ENCODE measurements at places on chromosomes 7 and 10.

DNA sequence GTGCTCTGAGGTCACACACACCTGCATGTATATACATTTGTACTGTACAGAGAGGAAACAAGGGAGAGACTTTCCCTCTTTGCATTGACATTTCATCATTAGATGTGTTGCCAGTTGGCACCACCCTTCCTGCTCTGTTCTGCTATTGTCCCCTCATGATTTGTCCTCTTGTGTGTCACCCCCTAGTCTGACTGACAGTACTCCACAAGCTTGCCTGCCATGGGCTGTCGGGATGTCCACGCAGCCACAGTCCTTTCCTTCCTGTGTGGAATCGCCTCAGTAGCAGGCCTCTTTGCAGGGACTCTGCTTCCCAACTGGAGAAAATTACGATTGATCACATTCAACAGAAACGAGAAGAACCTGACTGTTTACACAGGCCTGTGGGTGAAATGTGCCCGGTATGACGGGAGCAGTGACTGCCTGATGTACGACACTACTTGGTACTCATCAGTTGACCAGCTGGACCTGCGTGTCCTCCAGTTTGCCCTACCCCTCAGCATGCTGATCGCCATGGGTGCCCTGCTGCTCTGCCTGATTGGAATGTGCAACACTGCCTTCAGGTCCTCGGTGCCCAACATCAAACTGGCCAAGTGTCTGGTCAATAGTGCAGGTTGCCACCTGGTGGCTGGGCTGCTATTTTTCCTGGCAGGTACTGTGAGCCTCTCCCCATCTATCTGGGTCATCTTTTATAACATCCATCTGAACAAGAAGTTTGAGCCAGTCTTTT lies 9.4 kb downstream of the CLDN12 start:
- no peak for DNase-seq

DNA sequence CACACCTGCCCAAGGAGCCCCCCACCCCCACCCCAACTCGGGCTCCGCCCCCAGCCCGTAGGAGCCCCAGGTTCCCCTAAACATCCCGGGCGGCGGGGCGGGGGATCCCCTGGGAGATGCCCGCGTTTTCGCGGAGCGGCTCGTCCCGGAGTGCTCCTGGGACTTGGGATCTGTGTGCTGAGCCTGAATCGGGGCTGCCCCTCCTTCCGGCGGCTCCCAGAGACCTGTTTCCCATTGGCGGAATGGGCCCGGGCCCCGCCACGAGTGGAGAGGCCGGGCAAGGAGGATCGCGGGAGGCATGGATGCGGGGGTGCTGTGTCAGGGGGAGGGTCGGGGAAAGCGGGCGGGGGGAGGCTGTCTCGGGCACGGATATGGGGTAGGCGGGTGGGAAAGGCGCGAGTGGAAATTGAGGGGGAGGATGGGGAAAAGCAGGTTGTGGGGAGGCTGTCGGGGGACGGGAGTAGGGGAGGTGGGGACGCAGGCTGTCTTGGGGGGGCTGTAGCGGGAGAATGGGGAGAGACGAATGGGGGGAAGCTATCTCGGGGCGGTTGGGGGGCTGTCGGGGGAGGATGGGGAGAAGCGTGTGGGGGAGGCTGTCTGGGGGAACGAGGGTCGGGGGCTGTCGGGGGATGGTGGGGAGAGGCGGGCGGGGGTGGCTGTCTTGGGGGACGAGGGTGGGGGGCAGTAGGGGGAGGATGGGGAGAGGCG lies 572 bp upstream of the BHLHA15 start:
- DNase-seq: no peak

DNA sequence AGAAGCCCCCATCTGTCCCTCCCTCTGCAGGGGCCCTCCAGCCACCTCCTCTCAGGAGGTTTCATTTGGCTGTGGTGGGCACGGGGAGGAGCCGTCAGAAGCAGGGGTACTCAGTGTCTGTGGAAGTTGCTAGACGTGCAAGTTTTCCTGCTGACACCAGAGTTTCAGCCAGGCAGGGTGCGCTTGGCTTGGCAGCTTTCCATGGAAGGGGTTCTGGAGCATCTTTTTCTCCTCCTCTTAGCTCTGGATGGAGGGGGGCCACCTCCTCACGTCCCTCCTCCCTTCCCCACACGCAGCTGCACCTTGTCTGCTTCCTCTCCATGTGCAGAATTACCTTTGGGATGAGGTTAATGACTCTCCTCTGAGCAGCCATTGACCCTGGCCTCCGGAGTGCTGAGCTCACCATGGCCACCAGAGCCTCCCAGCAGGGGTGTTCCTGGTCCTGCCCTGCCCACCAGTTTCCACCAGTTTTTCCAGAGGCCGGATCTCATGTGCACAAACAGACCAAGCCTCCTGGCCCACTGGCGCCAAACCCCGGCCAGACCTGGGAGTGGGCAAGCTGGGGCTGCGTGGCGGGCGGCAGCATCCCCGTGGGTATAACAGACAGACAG lies 579.8 kb upstream of the FOXK1 start:
- DNase-seq: no peak

DNA sequence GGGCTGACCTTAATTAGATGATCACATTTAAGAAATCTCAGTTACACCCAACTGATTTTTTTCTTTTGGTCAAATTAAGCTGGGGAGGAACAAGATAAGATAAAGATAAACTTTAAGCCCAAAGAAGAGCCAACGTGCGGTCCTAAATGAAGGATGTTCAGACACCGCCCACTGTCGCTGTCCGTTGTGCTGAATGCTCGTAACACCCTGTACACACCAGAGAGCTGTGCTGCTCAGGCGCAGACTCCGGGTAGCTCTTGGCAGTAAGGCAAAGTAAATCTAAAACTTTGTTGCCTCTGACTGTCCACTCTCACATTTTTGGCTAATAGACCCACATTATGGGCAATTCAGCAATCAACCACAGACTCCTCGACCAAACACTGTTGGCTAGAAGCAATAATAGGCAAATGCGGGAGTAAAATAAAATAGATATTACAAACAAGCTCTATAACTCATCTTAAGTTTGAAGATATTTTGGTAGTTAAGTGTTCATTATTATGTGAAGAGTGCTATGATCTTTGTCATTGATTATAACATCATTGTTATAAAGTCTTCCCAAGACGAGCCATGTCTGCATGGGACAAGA lies 57.1 kb downstream of the PLPP4 start:
- no peak for DNase-seq

GRCh38 chr10:3111621-3112163 lies 44.3 kb downstream of the PFKP start:
- no peak for DNase-seq

- no peak for DNase-seq
These were observed 502.9 kb upstream of the ZMIZ1 start for GRCh38 chr10:78565841-78566240.

GRCh38 chr7:95395755-95396135 lies 430 bp downstream of the PON3 start:
- DNase-seq: no peak

DNA sequence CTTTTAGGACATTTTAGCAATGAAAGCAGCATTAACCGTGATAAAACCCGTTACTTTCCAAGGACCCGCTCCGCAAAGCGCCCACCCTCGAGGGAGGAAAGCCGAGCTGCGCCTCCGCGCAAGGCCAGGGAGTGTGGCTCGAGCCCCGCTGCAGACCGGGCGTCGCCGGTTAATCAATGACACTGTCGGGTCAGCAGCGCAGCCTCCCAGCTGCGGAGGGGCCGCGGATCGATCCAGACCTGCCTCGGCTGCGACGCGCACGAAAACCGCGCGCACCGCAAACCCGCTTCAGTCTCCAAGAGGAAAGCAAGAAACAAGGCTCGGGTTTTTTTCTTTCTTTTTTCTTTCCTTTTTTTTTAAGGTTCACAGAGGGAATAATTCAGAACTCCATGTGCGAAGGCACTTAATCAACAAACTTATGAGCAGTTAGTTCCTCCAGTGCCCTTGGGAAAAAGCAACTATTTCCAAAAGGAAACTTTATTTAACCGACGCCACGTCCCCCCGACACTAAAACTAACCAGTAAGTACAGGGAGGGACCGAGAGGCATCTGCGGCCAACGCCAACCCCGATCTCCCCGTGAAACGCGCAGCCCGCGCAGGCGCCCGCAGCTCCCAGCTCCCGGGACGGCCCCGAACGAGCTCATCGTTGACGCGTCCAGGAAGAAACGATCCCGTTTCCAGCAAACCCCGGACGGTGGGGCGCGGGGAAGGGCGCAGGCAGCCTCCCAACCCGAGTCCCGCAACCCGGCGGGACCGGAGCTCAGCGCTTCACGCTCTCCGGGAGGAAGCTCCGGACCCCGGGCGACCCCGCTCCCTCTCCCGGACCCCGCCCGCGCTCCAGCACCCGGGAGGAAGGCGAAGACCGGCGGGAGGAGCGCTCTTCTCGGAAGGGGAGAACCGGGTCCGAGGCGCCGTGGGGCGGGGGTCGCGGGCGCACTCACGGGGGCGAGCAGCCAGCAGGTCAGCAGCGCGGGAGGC lies 598 bp downstream of the VIPR2 start:
- DNase-seq: no peak

DNA sequence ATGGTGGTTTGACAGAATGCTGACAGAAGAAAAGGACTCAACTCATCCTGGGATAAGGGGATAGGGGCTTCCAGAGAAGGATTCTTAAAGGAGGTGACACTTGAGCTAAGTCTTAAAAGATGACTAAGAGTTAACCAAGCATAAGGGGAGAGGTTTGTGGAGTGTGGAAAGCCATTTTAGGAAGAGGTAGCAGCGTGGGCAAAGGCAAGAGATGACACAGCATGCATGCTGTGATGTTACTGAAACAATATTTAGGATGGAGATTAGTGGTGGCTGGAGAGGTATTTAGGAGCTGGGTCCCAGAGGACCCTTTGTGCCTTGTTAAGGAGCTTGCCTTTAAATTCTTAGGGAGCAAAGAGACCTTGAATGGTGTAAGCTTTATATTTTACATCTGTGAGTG lies 65.1 kb downstream of the SPAG6 start:
- no peak for DNase-seq

DNA sequence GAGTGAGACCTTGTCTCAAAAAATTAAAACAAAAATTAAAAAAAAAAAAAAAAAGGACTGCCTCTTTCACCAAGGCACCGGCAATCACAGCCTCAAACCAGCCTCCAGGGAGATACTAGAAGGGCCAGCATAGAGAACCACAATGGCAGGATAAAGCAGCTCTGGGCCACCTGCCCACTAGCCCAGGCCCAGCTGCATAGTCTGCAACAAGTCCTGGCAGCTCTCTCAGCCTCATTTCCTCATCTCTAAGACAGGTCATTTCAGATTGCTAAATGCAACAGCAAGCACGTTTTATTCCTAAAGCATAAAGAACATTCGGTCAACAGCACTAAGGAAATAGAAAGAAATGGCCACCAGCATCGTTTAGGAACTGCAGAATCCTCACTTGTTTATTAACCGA lies 28.8 kb downstream of the XPNPEP1 start:
- DNase-seq: no peak

DNA sequence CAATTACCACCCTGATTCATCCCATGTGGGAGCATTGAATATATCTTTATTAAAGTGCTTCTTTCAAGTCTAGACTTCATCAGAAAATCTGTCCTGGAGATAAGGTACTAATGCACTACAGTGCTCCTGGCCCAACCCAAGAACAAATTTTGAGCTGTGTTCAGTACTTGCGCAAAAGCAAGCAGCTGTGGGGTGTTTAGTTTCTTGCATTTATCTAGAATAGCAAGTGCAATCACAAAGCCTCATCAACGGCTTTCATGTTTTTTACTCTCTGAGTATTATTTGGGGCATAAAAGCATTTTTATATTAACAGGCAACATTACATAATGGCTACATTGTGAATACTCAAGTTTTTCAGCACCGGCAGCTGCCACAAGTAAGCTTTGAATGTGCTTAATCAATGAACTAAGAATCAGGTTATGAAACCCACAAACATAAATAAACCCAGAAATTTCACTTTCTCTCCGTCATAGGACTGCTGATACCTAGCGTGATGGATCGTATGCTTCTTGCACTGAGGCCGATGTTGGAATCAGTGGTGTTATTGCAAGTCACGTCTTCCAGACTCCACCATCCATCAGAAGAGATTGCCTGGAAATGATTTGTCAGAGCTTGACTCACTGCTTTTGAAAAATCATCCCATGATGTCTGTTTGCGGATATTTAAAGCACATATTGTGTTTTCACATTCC lies 113.1 kb downstream of the CTTNBP2 start:
- no peak for DNase-seq

DNA sequence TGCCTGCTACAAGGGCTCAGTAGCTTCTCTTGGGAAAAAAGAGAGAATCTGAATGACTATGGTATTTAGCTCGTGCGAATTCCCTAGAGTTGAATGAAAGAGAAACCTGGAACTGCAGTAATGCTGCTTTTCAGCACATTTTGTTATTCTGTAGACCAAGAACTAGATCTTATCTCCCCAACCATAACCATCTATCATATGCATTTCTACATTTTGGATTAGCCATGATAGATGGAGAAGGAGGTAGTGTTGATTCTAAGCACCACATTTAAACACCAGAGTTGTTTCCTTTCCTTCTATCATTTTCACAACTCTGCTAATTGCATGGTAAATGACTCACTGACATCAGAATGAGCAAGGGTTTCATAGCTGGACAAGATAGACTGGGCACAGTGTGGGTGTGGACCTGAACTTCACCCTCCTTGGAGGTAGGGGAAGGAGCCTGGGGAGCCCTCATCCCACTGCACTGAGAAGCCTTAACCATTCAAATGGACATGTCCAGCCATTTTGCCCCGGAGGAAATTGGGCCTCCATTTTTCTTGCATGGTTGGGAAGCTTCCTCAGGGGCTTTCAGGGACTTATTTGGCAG lies 55.3 kb upstream of the BMPER start:
- DNase-seq: no peak

- no peak for DNase-seq
These were observed 266.4 kb downstream of the SORCS3 start for GRCh38 chr10:104907521-104907920.

GRCh38 chr10:88642963-88643362 lies 21.3 kb upstream of the LIPF start:
- DNase-seq: no peak

DNA sequence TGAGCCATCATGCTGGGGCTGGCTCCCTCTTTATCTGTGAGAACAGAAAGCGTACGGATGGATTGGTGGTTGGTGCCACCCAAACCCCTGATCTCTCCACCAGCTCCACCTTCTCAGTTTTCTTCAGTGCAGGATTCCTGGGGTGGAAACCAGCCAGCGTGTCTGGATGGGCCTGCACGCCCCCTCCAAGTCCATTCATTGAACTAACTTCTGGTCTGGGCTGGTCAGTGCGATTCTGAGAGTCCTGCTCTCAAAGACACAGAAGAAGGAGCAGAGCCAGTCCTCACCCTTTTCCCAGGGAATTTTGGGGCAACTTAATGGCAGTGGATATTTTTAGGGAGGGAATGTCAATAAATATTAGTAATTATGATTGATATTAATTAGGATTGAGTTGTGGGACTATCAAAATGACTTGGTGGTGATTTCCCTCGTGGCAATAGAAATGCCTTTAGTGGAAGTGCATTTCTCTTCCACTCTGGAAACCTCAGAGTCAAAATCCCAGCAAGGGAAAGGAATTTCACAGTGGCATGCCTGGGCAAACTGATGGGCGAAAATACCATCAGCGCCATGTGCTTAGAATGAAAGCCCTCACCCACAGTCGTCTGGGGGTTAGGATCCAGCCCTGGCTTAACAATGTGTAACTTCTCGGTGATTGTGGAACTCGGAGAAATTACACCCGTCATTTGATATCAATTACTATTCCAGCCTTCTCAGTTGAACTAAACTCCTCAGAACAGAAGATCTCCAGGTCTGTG lies 69.3 kb upstream of the EEPD1 start:
- DNase-seq: no peak

GRCh38 chr7:127793582-127793981 lies 141.6 kb downstream of the SND1 start:
- DNase-seq: no peak

Data from cortex of kidney (tissue), 1 donor.